ENCODE measurements at places on chromosomes 6 and 20. TPM values are rescaled to one million over a fixed set of nuclear protein-coding genes. Genes with fewer than 3 reads are reported as not detected.

SLC22A16 gene
- 0.49 TPM for polyA plus RNA-seq

ATP6V1G2 gene
- 7.5 TPM for polyA plus RNA-seq

DSP gene
- polyA plus RNA-seq, result 88.6 TPM

CALHM4 gene
- polyA plus RNA-seq, result 1.3 TPM

DYNLT1 gene
- polyA plus RNA-seq, result 206 TPM

MLIP gene
- 0.94 TPM for polyA plus RNA-seq

MAS1 gene
- not detected for polyA plus RNA-seq

CRISP3 gene
- polyA plus RNA-seq, result 0.10 TPM

PREX1 gene
- 12.8 TPM for polyA plus RNA-seq

CNR1 gene
- polyA plus RNA-seq, result 1.1 TPM

MOG gene
- not detected for polyA plus RNA-seq

RCAN2 gene
- polyA plus RNA-seq, result 27.8 TPM

DNA sequence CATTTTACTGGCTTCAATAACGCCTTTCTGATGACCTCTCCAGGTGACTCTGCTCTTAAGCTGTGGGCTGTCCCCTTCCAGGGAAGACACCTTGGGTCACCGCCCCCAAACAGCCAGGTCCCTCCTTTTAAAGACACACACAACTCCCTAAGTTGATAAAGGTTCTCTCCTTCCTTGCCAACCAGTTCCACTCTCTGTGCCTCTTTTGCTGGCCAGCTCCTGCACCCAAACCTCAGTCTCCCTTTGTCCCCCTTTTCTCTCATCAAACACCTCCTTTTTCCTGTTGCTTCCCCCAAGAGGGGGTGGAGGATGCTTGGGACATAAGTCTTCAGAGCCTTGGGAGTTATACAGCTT, 1.0 kb downstream of the NCOA6 start:
- peak; percentile 31 for DNase-seq

- DNase-seq, result no peak
Observed at GRCh38 chr6:13427316-13427715, 60.1 kb downstream of the GFOD1 start.

DNA sequence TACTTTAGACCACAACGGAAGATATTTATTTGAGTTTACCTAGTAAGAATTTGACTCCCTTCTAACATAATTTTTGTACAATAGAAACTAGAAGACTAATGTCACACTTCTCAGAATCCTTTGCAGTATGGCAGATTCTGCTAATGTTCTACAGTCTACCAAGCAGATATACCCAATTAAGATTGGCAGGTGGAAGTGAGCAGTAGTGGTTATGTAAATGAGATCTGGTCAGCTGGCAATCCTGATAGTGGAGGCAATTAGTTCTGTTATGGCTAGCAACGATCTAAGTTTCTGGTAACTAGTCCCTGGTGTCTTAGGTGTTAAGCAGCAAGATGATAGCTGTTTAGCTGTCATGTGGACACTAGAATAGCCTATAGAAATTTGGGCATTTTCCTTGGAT, 101.0 kb downstream of the CENPW start:
- no peak for DNase-seq

- DNase-seq, result no peak
Observed at GRCh38 chr6:79894939-79895338, 52.4 kb downstream of the ELOVL4 start.

DNA sequence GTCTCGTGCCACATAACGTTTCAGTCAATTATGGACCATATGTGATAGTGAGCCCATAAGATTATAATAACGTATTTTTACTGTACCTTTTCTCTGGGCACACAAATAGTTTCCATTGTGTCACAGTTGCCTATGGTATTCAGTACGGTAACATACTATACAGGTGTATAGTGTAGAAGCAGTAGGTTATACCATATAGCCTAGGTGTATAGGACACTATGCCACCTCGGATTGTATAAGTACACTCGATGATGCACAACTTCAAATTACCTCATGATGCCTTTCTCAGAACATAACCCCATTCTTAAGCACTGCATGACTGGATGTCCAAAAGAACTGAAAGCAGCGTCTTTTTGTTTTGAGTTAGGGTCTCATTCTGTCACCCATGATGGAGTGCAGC, 59.5 kb upstream of the MYO6 start:
- no peak for DNase-seq

DNA sequence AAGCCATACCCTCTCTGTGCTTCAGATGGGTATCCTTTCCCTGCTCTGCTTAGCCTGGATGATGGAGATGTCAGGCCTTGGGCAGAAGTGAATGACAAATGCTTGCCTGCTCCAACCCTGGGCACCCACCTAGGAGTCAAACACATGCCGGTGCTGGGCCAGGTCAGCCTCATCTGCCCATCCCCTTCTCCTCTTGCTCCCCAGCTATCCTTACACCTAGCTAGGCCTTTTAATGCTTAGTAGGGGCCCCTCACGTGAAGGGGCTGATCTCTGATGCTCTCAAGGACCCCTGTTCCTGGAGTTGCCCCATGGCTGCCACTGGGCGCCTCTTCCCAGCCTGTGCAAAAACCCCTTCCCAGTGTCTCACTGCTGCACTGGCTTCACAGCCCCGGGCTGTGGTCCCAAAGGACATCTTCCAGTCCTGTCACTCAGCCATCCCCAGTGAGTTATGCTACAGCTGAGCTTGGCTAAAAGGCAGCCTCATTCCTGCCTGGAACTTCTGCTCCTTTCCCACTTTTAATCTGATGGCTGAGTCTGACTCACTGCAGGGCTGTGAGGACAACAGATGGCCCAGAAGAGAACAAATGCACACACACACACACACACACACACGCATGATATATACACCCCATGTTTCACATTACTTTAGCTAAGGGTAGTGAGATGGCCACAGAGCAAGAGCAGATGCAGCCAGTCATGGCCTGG, 12.8 kb upstream of the SDCBP2 start:
- DNase-seq, result no peak

DNA sequence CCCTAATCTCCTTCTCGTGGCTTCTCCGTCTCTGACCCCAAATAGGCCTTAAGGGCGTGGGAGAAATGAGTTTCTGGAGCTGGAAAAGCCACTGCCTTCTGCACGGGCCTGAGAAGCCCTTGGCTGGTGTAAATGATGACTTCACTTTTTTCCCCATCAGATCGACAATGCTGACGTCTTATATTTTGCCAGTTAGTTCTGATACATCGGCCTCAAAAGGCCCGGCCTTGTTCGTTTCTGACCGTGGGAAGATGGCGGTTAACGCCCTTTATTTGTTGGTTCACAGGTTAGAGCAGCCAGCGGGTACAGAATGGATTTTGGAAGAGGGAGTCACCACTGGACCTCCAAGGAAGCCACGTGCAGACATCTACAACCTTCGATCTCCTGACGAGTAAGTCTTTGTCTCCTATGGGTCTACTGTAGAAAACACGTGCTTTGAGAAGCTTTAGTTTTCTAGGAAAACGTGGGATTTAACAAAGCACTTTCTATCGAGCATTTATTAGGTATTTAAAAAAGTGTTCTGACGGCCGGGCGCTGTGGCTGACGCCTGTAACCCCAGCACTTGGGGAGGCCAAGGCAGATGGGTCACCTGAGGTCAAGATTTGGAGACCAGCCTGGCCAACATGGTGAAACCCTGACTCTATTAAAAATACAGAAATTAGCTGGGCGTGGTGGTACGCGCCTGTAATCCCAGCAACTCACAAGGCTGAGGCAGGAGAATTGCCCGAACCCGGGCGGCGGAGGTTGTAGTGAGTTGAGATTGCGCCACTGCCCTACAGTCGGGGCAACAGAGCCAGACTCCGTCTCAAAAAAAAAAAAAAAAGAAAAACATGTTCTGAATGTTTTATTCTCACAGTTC, 1.2 kb upstream of the ZNFX1 start:
- no peak for DNase-seq

DNA sequence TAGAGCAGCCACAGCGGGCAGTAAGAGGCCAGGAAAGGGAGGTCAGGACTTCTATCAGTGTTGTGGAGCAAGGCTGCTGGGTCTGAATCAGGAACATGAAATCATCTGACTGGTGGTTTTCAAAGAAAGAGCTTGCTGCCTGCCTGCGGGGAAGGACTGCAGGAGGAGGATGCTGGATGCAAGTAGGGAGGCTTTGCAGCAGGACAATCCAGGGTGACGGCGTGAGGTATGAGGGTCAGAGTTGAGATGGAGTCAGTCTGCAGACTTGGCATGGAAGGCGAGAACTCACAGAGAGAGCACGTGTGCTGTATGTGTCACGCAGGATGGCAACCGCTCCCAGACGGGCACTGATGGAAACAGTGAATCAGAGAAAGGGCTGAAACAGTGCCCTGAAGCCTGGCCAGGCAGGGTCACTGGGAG, 59.2 kb upstream of the CD93 start:
- no peak for DNase-seq

- no peak for DNase-seq
Observed at GRCh38 chr6:37990762-37991525, 171.4 kb downstream of the ZFAND3 start.

GRCh38 chr6:99236010-99236409, 113.5 kb downstream of the FAXC start:
- DNase-seq, result no peak

- DNase-seq, result no peak
Observed at GRCh38 chr20:61146023-61146422, 106.0 kb upstream of the CDH4 start.

- DNase-seq, result no peak
Observed at GRCh38 chr6:42175860-42176259, 2.7 kb downstream of the GUCA1A start.

DNA sequence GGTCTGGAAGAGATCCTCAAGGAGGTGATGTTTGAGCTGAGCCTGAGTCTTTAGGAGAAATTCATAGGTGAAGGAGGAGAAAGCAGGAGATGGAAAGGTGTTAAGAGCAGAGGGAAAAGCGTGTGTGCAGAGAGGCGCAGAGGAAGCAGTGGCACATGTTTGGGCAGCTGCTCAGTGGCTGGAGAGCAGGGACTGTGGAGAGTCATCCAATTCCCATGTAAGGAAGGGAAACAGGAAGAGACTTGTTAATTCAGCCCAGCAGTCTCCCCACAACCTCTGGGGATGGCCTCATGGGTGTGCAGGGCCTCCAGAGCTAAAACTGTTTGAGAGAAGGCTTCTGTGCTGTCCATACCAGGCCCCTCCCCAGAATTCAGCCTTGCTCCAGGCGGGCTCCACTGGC, 16.2 kb downstream of the AAR2 start:
- no peak for DNase-seq

DNA sequence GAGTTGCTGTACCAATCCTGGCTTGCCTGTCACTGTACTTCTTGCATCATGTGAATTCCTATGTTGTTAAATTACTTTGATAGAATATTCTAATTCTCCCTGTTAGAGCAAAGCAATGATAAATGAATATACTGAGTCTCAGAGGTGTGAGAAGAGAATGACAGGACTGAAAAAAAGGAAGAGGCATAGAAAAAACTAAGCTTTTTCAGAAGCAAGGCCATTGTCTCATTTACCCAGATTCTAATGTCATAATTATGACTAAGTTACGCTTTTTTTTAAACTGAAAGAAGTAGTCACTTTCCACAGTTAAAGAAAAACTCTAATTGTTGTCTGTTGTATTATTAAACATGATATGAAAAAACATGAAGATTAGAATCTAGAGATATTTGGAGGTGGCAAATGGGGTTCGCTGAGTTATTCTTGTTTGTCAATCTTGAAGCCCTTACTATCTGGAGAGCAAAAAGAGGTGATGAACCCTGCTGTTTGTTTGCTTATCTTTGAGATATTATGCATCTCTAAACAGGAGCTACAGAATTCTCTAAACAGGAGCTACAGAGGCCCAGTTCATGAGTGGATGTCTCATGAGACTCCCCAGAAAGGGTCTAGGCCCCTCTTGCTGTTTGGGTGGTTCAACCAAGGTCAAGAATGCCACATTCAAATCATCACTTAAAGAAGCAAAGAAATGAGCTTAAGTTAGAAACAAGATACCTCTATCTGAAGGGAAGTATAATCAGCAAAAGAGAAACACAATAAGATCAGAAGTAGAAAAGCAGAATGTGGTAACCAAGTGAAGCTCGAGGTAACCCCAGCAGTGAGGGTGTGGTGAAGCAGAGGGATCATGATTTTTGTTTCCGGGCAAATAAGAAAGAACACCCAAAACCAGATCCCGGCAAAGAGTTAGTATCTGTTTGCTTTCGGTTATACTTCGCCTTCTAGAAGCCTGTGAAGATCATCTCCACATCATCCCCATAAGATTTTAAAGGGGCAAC, 33.3 kb upstream of the THEMIS start:
- DNase-seq, result no peak

DNA sequence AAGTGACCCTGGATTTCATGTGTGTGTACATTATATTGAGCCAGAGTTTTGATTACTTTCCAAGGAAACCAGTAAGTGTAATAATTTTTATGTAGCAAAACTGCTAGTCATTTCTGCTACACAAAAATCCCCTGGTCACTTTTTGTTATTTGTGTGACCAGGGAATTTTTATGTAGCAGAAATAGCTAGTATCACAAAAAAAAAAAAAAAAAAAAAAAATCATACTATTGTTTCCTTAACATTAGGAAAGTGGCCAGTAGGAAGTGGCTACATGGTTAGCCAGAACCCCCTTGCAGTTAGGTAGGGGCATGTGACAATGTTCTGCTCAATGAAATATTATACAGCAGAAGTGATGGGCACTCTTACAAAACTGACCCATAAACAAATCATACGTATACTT, 434.0 kb upstream of the BTBD3 start:
- no peak for DNase-seq

DNA sequence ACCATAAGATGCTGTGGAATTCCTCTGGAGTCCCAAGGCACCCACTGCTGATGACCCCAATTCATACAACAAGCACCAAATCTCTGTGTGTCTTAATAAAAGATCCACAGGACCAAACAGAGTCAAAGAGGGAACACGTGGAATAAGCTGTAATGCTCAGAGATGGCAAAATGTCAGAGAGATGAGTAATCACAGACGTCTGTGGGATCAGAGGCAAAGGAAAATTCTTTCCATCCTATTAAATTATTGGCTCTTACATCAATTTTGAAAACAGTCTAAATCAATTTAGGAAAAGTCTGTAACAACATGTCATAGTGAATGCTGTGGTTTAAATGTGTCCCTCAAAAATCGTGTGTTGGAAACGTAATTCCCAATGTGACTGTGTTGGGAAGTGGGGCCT, 17.5 kb upstream of the SAMD3 start:
- DNase-seq, result no peak

GRCh38 chr6:40958738-40959137, 80.3 kb downstream of the UNC5CL start:
- no peak for DNase-seq

DNA sequence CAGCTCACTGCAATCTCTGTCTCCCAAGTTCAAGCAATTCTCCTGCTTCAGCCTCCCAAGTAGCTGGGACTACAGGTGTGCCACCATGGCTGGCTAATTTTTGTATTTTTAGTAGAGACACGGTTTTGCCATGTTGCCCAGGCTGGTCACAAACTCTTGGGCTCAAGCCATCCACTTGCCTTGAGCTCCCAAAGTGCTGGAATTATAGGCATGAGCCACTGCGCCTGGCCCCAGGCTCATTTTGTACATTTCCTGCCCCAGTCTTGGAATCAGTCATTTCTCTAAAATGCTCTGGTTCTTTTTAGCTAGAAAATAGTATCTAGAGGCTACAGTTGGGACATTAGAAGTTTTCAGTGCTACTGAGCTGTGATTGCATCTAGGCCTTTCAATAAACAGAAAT, 13.5 kb downstream of the MANBAL start:
- DNase-seq, result no peak

- no peak for DNase-seq
Observed at GRCh38 chr6:129453073-129453472, 256.9 kb downstream of the ARHGAP18 start.

GRCh38 chr6:144475411-144475810, 190.3 kb downstream of the UTRN start:
- no peak for DNase-seq

GRCh38 chr20:10670501-10671220, 3.1 kb downstream of the JAG1 start:
- no peak for DNase-seq

- no peak for DNase-seq
Observed at GRCh38 chr20:53691060-53691810, 97.6 kb upstream of the ZNF217 start.

All from right renal cortex interstitium (tissue), 3 donors.